Daoy (cell line): ENCODE measurements at places on chromosomes 1 and 21. TPM values are rescaled to one million over a fixed set of nuclear protein-coding genes. Genes with fewer than 3 reads are reported as not detected.

- no peak for DNase-seq
Measured at GRCh38 chr1:17764591-17764990, 9.5 kb downstream of the ACTL8 start.

DNA sequence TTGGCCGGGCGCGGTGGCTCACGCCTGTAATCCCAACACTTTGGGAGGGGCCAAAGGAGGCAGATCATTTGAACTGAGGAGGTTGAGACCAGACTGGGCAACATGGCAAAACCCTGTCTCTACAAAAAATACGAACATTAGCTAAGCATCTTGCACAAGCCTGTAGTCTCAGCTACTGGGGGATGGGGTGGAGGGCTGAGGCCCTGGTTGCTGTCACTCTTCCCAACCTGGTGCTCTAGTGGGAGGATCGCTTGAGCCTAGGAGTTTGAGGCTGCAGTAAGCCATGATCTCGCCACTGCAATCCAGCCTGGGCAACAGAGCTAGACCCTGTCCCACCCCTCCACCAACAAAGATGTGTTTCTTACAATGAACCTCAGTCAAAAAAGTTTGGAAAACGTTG is 2.8 kb downstream of the PHGDH start:
- no peak for DNase-seq

DNA sequence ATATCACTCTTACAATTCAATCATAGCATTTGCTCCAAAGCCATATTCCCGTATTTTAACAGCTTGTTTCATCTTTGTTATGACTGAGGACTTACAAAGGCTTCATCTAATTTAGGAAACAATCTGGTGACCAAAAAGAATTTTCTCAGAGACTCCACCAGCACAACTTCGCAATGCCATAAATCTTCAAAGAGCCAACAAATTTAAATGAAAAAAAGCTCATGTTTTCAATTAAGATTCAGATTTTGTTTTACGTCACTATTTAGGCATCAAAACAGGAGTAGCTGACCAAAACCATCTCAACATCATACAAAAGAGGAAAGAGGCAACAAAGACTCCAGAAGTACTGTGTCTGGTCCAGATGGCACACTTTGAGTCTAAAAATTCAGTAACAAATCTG is 373.3 kb downstream of the TTLL7 start:
- no peak for DNase-seq

The TMEM82 gene
- total RNA-seq, result not detected in 2 replicates

- DNase-seq, result no peak
Measured at GRCh38 chr1:9151328-9151860, 22.5 kb upstream of the GPR157 start.

- peak; percentile 30 for DNase-seq
Measured at GRCh38 chr1:203463469-203464062, 12.0 kb upstream of the PRELP start.

- no peak for DNase-seq
Measured at GRCh38 chr1:114535401-114535800, 24.4 kb upstream of the TRIM33 start.

The HTR6 gene
- not detected in 2 replicates for total RNA-seq

DNA sequence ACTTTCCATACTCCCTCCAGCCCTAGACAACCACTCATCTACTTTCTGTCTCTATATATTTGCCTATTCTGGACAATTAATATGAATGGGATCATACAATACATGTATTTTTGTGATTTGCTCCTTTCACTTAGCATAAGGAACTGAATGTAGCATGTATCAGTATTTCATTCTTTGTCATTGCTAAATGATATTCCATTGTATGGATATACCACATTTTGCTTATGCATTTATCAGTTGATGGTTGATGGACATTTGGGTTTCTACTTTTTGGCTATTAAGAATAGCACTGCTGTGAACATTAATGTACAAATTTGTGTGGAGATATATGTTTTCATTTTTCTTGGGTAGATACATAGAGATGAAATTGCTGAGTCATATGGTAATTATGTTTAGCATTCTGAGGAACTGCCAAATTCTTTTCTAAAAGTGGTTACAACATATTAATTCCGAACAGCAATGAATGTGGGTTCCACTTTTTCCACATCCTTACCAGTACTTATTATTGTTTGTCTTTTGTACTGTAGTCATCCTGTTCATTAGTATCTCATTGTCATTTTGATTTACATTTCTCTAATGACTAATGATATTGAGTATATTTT is 121.0 kb downstream of the LRRC40 start:
- no peak for DNase-seq

DNA sequence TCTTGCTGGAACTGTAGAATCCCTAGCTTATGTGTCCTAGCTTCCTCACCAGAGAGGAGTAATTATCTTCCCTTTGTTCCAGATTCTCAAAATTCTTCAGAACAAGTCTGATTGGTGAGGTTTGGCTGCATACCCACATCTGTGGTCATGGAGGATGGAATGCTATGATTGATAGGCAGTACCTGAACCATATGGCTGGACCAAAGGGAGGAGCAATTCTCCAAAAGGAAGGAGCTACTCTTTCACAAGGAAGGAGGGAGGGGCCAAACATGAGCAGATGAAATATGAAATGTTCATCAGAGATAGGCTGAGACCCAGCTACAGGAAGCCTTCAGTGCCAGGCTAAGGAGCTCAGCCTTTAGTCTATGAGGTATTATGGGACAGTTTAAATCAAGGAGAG is 5.0 kb upstream of the RNF19B start:
- DNase-seq, result peak; percentile 54

The EVA1B gene
- 28.1 and 44.1 TPM in 2 replicates for total RNA-seq

DNA sequence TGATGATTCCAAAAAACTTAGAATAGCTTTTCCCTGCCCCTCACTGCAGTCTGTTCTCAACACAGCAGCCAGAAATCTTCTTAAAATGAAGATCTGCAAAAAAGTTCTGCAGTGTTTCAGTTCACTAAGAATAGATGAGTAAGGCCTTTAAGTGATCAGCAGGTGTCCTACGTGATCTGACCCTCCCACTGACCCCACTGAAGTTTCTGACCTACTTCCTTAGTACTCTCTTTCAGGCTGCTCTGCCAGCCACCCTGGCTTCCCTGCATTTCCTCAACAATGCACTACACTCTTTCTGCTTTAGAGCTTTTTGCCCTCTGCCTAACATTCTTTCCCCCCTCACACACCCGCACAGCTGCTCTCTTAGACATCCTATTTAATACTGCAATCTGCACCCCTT is 182.5 kb downstream of the AKT3 start:
- no peak for DNase-seq

The ITGB2 gene
- 0.09 and 1.0 TPM in 2 replicates for total RNA-seq

GRCh38 chr21:29102791-29103257 is 27.6 kb upstream of the MAP3K7CL start:
- DNase-seq, result no peak

The AIRE gene
- total RNA-seq, result not detected in 2 replicates

DNA sequence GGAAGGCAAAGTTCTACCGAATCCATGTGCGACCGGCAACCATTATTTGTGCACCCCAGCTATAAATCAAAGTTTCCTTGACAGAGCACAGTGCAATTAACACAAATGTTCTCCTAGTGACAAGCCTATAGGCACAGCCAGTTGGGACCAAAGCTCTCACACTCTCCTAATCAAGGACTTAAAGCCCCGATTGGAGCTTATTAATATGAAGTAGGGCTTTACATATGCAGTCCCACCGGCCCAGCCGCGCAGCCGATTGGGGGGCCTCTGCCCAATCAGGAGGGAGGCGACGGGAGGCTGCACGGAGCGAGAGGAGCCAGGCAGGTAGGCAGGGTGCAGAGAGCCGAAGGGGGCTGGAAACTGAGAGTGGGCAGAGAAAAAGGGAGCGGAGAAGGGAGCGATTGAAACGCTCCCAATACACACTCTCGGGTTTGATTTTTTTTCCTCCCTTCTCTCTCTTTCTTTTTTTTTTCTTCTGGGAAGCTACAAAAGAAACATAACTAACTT is at the start of gene ESRRG:
ESRRG (minus strand) TSS at position 156 of the 507 bp plus-strand sequence; CDS start at position 26, 130 bp downstream.
- peak; percentile 78 for DNase-seq

The CELA3B gene
- total RNA-seq, result not detected in 2 replicates

GRCh38 chr1:160580221-160580812 is 1.0 kb upstream of the CD84 start:
- no peak for DNase-seq

DNA sequence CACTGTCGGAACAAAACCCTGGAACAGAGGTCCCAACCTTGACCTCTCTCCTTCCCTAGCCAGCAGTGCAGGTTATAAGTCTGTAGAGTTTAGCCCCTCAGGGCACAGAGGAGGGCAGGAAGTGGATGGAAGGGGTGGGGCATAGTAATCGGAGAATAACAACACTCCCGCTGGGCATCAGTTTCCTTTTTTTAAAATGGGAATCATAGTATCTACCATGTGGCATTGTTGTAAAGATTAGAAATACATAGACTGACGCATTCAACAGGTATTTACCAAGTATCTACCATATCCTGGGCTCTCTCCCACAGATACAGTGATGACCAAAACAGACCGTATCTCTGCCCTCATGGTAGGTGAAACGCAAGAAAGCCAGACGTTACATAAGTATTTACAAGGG is 24.9 kb upstream of the ATF3 start:
- DNase-seq, result no peak

- DNase-seq, result peak; percentile 86
Measured at GRCh38 chr1:209207701-209208286, 375.7 kb upstream of the CAMK1G start.

- no peak for DNase-seq
Measured at GRCh38 chr1:204046346-204046745, 26.6 kb upstream of the SOX13 start.

DNA sequence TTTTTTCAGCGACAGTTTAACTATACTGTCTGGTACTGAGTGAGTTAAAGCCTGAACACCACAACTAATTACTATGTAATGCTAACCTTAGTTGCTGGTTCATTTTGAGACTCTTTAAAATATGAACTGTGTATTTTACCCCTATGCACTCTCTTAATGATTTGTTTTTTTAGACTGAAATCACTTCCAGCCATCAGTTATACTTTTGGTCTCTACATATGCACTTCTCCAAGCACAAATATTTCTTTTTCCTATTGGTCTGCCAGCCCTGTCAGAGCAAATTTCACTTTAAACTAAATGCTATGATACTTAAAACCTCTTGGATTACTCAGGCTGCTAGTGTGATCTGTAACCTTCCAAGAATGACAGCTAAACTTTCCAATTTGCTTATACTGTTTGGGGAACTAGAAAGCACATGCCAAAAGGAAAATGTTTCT is 38.1 kb upstream of the SCYL3 start:
- no peak for DNase-seq

GRCh38 chr1:109556563-109556962 is 8.1 kb downstream of the GNAI3 start:
- no peak for DNase-seq

The VANGL1 gene
- 20.2 and 21.8 TPM in 2 replicates for total RNA-seq

DNA sequence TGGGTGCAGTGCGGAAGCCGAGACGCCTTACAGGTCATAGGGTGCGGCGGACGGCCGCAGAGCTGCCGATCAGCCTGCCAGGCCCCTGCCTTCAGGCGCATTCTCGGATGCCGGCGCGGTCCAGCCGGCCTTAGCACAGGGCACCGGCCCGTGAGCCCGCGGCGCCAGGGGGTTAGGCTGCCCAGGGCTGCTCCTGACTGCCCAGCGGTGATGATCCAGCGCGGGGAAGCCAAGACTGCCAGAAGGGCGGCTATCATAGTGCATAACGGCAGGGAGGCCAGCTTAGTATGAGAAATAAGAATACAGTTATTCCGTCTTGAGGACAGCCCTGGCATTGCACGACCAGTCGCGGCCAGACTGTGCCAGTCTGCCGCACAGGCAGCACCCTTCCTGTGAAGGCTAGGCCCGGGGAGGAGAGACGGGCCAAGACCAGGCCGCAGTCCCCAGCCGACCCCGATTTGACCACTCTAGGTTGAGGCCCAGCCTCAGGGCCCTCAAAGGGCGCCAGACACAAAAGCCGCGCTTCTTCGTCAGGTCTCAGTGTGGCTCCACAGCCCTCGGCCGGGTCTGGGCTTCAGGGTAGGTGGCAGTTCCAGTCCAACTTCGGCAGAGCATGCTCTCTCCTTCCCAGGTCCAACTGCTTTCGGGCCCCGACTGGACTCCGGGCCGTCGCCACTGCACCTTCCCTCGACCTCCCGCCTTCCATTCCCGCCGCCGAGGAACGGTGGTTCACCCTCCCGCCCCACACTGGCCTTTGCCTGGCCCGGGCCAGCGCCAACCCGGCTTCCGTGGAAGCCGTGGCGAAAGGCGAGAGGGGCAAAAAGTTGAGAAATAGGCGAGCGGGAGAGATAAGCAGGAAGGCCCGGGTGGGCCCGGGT is 829 bp downstream of the ALX3 start:
- DNase-seq, result no peak

The PARP1 gene
- 237 and 242 TPM in 2 replicates for total RNA-seq

The ANGPTL1 gene
- not detected in 2 replicates for total RNA-seq

The ACTN2 gene
- total RNA-seq, result 0.34 and 1.7 TPM in 2 replicates

GRCh38 chr1:42210421-42211133 is 46.0 kb upstream of the GUCA2A start:
- DNase-seq, result peak; percentile 7

The ENAH gene
- 108 and 149 TPM in 2 replicates for total RNA-seq

- DNase-seq, result no peak
Measured at GRCh38 chr1:184455786-184456185, 69.0 kb downstream of the C1orf21 start.

DNA sequence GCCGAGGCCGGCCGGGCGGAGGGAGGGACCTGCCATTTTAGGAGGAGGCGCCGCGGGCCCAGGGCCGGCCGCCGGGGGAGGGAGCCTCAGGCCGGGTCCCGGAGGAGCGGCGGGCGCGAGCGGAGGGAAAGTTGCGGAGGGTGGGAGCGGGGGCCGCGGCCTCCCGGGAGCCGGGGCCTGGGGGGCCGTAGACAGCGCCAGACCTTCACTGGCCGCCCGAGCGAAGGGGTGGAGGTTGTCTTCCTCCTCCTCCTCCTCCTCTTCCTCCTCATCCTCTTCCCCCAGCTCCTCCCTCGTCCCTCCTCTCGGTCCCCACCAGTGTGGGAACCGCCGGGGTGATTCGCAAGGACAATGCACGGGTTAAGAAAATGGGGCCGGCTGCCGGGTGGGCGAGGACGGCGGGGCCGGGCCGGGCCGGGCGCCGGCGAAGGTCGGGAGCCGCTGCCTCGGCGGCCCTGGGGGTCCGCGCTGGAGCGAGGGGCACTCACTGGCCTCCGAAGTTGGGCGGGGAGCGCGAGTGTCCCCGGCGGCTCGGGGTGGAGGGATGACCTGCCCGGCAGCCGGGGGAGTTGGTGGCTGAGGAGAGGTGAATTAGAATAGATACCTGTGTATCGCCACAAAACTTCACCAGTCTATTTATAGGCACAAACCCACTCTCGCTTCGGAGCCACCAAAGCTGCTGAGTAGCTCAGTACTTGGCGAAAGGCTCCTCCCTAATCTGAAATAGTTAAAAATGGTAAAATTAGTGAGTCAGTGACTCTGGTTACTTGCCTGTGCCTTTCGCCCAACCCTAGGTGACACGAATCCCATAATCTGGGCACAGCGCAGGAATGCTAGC is 1.3 kb downstream of the DYRK1A start:
- DNase-seq, result peak; percentile 53

GRCh38 chr1:41622859-41623732 is 138.6 kb upstream of the EDN2 start:
- DNase-seq, result peak; percentile 18

The PROK1 gene
- total RNA-seq, result not detected in 2 replicates

The CRP gene
- total RNA-seq, result not detected in 2 replicates

DNA sequence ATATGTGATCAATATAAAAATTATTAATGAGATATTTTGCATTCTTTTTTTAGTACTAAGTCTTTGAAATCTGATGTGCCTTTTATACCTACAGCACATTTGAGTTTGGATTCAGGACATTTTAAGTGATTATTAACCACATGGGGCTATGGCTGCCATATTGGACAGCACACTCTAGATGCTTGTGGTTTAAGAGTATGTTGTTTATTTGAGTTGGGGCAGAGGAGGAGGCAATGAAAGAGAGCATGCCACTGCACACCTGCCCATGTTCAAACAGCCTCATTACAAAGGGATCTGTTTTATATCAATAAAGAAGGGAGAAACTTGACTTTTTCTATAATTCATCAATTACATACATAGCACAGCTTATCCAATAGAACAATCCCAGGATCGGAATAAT is 99.4 kb upstream of the EDEM3 start:
- DNase-seq, result no peak
